ENCODE measurements at places on chromosomes 5 and 9.
A peak's percentile ranks its signal among the peaks of the same experiment; 100 is the strongest.

DNA sequence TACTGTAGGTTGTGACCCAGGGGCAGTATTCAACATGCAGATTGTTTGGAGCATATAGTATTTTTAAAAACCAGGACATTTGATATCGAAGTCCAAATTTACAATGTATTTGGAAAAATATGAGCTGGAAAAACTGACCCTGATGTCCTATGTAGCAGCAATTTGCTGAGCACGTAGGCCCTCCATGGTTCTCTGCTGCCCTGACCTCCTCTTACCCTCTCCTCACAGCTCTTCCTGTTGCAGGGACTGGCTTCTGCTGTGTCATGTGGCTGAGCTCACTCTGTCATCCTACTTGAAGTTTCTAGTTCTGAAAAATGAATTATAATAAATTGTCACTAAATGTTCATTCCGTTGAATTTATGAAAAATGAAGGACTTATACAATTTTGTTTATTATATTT, 4.1 kb upstream of the ASPN start:
- DNase-seq: no peak

GRCh38 chr5:123514615-123515355, 2.8 kb downstream of the CSNK1G3 start:
- no peak for DNase-seq

GRCh38 chr9:123282362-123283047, 14.1 kb upstream of the STRBP start:
- no peak for DNase-seq

DNA sequence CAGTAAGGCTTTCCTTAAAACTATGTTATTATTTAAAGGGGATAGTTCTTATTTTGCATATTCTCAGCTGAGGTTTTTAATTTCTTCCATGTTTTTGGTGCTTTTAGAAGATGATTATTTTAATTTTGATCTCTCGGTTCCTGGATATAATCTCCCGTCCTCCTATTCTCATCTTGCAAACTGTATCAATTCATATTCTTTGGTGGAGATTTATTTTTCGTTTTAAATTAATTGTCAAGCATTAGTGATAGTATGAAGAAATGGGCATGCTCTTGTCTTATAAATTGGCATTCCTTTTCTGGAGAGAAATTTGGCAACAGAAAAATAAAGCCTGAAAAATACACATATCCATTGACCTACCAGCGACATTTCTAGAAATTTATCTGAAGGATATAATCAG, 15.5 kb upstream of the GNAQ start:
- DNase-seq: no peak

DNA sequence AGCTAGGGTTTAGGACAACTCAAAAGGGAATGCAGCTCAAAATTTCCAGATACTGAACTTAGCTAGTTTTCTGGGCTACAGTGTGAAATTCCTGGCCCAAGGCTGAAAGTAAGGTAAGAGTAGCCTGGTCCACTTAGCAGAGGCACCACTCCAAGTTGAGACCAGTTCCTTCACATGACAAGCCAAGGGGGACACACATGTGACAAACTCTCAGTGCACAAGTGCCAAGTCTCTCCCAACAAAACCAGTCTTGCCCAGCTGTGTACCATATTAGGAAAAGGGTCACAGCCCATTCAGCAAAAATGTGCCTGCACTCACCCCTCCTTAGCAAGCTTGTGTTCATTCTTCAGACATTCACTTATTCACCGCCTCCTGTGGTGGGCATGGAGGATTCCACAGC, 27.8 kb downstream of the KLHL3 start:
- no peak for DNase-seq

DNA sequence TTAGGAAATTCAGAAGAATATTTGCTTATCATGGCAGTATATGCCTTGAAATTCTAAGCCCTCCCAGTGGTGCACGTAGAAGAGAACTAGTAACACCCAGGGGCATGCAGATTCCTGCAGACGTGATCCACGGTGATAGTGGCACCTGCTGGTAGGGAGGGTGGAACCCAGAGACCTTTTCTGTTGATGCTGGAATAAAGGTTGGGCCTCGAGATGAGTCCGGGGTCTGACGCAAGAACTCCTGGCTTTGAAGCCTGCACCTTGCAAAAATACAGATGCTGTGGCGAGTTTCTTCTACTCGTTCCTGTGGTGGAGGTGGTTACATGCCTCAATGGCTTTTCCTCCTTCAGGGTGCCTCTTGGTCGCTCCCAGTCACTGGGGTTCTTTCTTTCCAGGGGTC, 39.5 kb upstream of the PHF2 start:
- no peak for DNase-seq

GRCh38 chr5:135376961-135377624, 21.9 kb downstream of the MACROH2A1 start:
- DNase-seq: no peak

DNA sequence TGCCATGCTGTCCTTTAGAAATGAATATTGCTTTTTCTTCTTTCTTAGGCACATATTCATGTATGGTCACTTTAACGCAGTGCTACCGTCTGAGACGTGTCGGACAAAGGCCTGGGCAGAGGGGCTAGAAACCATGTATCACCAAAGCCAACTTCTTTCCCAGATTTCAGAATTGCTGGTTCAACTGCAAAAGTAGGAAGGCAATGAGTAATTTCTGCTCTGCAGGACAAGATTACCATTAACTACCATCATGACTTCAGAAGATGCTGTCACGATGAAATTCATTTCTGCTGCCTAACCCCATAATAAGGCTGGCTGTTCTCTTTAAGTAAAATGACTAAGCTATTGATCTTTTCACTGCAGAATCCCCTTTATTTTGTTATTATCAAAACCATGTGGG, 306.7 kb downstream of the PDE4D start:
- no peak for DNase-seq

- DNase-seq: no peak
Observed at GRCh38 chr5:89847743-89848142, 561.8 kb downstream of the CETN3 start.

GRCh38 chr5:377326-377981, 55.9 kb downstream of the AHRR start:
- peak; percentile 70 for DNase-seq

GRCh38 chr5:179762079-179762780, 29.6 kb downstream of the MAML1 start:
- DNase-seq: no peak

DNA sequence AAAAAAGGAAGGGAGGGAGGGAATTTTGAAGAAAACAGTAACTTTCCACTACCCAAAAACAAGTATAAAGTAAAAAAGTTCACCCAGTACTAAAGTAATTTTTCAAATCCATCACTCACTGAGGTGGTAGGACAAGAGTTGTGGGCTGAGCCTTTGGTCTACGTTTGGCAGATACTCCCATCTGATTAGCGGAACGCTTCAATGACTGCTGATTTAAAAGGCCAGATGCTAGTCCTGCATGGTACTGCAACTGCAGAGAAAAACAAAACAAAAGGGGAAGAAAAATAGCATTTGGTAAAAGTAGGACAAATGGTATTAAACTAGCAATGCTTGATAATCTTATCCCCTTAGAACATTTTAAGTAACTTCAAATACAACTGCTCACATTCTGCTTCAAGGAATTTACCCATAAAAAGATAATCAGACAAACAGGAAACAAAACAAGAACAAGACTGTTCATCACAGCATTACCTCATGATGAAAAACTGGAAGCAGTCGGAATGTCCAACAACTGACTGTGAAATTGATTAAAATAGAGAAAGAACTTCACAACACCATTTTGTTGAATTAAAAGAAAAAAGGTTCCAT, 65.4 kb downstream of the MED27 start:
- no peak for DNase-seq

DNA sequence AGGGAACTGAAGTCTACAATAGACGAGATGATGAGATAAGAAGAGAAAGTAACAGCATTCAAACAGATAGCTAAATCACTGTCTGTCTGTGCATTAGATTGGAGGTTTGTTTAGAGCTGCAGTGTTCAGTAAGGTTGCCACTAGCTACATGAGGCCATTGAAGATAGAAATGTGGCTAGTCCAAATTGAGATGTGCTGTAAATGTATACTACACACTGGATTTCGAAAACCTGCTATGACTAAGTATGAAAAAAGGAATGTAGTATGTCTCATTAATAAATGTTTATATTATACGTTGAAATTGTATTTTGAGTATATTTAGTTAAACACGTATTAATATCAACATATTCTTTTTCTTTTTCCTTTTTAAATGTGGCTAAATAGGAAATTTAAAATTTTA, 142.1 kb downstream of the XRCC4 start:
- no peak for DNase-seq

- DNase-seq: no peak
Observed at GRCh38 chr9:112051812-112052211, 123.3 kb downstream of the SUSD1 start.

- DNase-seq: no peak
Observed at GRCh38 chr5:78354066-78354670, 6.2 kb upstream of the SCAMP1 start.

GRCh38 chr5:163596608-163597315, 91.3 kb downstream of the MAT2B start:
- DNase-seq: no peak

DNA sequence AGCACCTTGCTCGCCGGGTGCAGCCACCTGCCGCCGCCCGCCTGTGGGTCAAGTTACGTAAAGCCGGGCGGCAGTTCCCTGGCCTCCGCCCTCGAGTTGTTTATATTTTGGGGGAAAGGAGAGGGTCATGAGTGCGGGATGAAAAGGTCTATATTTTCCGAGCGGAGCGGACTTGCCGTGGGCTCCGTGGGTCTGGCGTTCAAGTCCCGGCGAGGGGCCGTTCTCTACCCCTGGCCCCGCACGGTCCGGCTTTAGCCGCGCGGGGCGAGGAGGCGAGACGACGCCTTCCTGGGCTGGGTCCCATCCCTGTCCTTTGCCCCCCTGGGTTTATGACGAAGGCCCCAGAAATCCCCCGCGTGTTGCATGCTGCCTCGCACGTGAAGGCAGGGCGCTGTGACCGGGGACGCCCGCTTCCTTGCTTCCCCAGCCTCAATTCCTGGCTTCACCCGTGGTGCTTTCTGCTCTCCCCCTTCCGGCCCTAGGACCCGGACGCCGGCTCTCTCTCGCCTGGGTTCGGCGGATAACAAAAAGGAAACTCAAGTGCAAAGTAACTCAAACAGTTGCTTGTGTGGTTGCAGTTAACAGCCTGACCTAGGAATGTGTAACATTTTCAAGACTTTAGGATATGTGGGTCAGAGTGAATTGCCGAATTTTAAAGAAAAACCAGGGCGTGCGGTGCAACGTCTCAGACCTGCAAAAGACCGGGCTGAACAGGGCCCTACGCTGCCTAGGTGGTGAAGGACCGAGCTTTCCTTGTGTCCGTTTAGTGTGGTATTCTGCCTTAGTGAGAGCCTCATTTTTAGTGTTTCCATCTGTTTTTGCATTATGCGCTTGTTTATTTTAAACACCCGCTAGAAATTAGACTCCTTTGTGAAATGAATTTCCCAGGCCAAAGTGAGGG, 810 bp downstream of the VPS13A start:
- DNase-seq: no peak

- DNase-seq: no peak
Observed at GRCh38 chr5:5178136-5178535, 38.0 kb downstream of the ADAMTS16 start.

GRCh38 chr5:9056046-9056445, 489.8 kb downstream of the SEMA5A start:
- no peak for DNase-seq

GRCh38 chr5:135608761-135609443, 30.1 kb upstream of the CXCL14 start:
- no peak for DNase-seq

GRCh38 chr5:179377421-179378115, 32.3 kb upstream of the ADAMTS2 start:
- peak; percentile 76 for DNase-seq

DNA sequence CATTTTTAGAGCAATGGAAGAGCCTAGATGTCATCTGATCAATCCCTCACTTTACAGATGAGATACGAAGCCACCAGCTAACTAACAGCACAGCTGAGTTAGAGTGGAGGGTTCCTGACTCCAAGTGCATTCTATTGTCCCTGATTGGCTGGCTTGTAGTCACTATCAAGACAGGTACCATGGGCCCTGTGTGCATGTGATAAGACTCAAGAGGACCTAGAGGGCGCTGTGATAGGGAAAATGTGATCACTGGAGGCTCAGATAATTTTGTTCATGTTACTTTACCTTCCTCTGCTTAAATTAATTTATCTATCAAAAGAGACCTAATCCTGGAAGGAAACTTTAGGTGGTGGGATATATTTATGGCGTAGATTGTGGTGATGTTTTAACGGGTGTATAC, 19.5 kb upstream of the SNAPC3 start:
- DNase-seq: no peak

GRCh38 chr5:166845044-166845443, 1446.4 kb upstream of the WWC1 start:
- no peak for DNase-seq

DNA sequence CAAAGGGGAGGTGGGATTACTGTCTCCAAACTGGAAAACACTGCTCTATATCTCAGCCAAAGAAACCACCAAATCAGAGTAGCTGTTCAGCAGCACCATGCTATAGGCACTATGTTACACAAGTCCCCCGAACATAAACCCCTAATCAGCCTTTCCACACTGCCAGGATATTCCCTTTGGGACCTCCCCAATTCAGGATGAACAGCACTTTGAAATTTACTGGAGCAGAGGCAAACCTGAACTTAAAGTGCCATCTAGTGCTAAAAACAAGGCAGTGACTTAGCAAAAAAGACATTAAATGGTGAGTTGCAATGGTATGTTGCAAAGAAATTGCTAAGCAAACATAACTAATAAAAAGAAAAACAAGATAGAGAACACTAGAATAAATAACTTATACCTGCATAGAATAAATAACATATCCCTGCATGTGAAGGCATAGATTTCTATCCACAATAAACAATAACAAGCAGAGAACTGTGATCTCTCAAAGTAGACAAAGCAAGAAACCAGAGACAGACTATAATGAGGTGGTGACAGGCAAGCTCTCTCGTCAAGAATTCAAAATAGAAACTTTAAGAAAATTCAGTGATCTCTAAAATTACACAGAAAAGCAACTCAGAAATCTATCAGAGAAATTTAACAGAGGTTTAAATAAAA, 584.4 kb upstream of the ACO1 start:
- no peak for DNase-seq

DNA sequence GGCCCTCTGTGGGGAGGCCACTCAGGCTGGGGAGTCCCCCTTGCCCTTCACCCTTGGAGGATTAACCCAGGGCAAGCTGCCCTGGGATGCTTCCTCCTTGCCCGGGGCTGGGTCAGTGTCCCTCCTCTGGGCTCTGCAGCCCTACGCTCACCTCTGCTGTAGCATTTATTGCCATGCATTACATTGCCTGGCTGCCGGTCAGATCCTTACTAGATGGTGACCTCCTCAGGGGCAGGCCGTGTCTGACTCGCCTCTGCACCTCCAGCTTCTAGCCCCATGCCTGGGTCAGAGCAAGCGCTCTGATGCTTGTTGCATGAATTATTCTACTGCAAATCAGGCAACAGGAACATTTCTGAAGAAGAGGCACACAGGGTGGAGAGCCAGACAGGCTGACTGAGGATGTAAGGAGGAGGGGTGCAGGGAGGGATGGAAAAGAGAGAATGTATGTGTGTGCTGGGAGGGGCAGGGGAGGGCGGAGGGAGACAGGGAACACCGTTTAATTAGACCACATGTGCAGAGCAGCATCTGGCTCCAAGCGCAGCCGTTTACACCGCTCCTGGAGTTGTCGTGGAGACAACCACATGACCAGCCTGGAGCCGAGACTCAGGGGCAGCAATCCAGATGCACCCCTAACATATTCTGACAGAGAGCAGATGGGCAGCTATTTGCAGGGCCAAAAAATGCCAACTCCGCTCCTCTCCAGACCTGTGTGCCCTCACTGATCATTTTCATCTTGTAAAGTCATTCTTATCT, 117.0 kb downstream of the CRB2 start:
- no peak for DNase-seq
